ENCODE measurements at places on chromosomes 5 and 9.
A peak's percentile ranks its signal among the peaks of the same experiment; 100 is the strongest.

GRCh38 chr9:24986331-24986730, 440.6 kb upstream of the IZUMO3 start:
- DNase-seq, result no peak

DNA sequence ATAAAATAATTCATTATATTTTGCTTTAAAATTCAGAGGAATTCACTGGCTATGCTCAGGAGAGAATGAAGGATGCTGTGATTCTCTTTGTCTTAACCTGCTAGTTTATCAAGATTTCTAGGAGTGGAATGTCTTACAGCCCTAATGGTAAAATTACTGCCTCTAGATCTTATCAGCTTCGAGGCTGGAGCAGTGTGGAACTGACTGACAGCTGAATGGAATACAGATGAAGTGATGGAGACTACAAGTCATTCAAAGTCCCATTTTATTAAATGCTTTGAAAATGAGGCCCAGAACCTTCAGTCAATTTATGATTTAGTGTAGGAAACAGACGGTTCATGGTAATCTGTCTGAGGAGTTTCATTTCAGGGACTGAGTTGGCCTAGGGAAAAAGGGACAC, 202.1 kb downstream of the RFX3 start:
- no peak for DNase-seq

GRCh38 chr5:149944666-149945065, at the start of gene PDE6A:
Gene PDE6A (minus strand): TSS chr5:149944793. CDS start chr5:149944673, 120 bp downstream.
- DNase-seq, result no peak

- no peak for DNase-seq
Measured at GRCh38 chr5:135448071-135448739, 1.1 kb upstream of the DCANP1 start.

GRCh38 chr5:143102411-143102810, 301.1 kb downstream of the NR3C1 start:
- DNase-seq, result no peak

- DNase-seq, result no peak
Measured at GRCh38 chr5:14097998-14098471, 45.1 kb upstream of the TRIO start.

- DNase-seq, result no peak
Measured at GRCh38 chr5:109937951-109938350, 248.2 kb downstream of the MAN2A1 start.

GRCh38 chr5:107074996-107075395, 595.7 kb downstream of the EFNA5 start:
- no peak for DNase-seq

GRCh38 chr5:10768328-10768899, 7.4 kb upstream of the DAP start:
- DNase-seq, result no peak

- no peak for DNase-seq
Measured at GRCh38 chr5:143119881-143120341, 283.6 kb downstream of the NR3C1 start.

DNA sequence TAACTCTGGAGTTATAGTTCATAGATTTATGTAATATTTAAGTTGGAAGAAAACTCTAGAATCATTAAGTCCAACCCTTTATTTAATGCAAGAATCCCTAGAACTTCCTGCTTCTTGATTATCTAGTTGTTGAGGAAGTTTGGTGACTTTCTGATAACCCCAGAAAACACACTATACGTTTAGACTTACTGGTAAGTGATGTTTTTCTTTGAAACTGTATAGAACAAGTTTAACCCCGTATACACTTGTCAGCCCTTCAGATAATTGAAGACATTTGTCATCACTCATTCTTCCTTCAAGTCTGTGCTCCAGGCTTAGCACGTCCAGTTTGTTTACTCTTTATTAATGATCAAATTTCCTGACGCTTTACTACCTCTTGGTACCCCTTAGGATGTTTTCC, 9.0 kb downstream of the NDUFS4 start:
- no peak for DNase-seq

GRCh38 chr5:77129391-77129990, 42.4 kb upstream of the ZBED3 start:
- no peak for DNase-seq

- no peak for DNase-seq
Measured at GRCh38 chr9:88092797-88093331, 45.4 kb downstream of the SPATA31C2 start.

DNA sequence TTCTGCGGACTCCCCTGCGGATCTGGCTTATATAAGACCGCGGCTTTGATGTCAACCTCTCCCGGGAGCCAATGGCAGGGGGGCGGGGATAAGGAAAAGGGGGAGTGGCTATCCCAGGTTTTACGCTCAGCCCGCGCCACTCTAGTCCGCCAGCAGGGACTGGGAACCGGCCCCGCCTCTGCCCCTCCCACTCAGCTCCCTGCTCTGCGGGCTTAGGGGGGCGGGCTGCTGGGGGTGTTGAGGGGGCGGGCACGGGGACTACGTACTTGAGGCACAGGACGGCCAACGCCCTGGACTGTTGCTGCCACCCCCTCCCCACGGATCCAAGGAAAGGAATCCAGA, at the start of gene HAND1:
HAND1 (minus strand) TSS at position 4 of the 342 bp plus-strand sequence. CDS start 219 bp downstream, outside the sequence.
- peak; percentile 61 for DNase-seq

All from pancreas (tissue), 10 donors.